ENCODE measurements at places on chromosomes 2 and 18. TPM values are rescaled to one million over a fixed set of nuclear protein-coding genes. Genes with fewer than 3 reads are reported as not detected.

UNC80 gene
- total RNA-seq, result not detected

ACTG2 gene
- total RNA-seq, result not detected

SCN2A gene
- total RNA-seq, result not detected

CNTNAP5 gene
- not detected for total RNA-seq

EGR4 gene
- not detected for total RNA-seq

ZC3H6 gene
- 13.5 TPM for total RNA-seq

POTEJ gene
- total RNA-seq, result not detected

ANKRD30BL gene
- not detected for total RNA-seq

ZNF892 gene
- 3.2 TPM for total RNA-seq

INO80D gene
- 25.4 TPM for total RNA-seq

AMER3 gene
- total RNA-seq, result not detected

IL36G gene
- total RNA-seq, result not detected

TUBA3E gene
- total RNA-seq, result not detected

ITGAV gene
- 9.8 TPM for total RNA-seq

Measured in activated CD4-positive, alpha-beta memory T cell treated with anti-CD3 and anti-CD28 coated beads, Interleukin-2, amount 10 ng/mL, durations not matched to agents 7 days and 5 days (primary cell).